ENCODE measurements at places on chromosomes 5 and 9. TPM values are rescaled to one million over a fixed set of nuclear protein-coding genes. Genes with fewer than 3 reads are reported as not detected.
A peak's percentile ranks its signal among the peaks of the same experiment; 100 is the strongest.

CCDC180 gene
- 0.03 TPM for total RNA-seq

DNA sequence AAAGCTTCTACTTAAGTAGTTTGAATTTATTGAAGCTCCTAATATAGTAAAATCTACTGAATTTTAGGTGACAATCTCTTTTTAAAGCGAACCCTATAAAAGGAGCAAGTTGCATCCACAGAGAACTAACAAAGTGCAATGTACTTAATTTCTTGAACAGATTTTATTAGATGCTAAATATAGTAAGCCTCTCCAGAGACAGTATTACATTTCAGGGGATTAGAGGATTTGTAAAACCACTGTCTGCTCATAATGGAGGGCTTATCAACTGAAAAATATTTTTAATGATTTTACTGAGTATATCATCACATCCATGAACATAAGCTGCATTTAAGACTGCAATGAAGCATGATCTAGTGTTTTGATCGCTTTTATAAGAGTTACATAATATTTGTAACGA is 230.0 kb upstream of the EFNA5 start:
- H3K27ac ChIP-seq: no peak overlapping the region
- H3K36me3 ChIP-seq: no peaks in the 10 kb centered on the region
- no peak overlapping the region for H3K4me3 ChIP-seq
- H3K27me3 ChIP-seq: no peaks in the 10 kb centered on the region
- no peak for DNase-seq

ADAMTSL1 gene
- 0.95 TPM for total RNA-seq

SREK1IP1 gene
- total RNA-seq: 7.4 TPM

- H3K27me3 ChIP-seq: no peaks in the 10 kb centered on the region
- H3K27ac ChIP-seq: peak overlapping the region; percentile 88
These were observed 38.4 kb downstream of the EBF1 start for GRCh38 chr5:159061179-159061796.

CER1 gene
- total RNA-seq: not detected

DNA sequence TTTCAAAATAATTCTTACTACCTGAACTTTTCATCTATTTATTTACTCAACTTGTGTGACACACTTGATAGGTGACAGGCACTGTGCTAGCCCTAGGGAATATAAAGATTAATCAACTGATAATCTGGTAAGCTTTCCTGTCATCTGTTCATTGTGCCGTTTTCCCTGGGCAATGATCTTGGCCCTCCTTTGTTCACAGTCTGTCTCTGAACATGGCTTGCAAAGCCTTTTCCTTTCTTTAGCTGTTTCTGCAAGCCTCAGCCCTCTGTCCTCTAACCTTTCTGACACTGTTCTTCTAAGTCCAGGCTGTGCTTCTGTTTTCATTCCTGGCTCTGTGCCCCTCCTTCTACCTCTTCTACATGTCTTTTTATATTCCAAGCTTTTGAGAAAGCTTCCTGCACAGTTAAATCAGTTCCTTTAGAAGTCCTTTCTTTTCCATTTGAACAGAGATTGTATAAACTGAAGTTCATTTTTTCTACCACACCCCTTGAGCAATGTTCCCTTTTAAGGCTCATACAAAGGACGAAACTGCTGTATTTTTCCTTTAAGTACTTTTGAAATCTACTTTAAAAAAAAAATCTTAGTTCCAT is 803.0 kb upstream of the ZNF608 start:
- no peak overlapping the region for H3K27ac ChIP-seq
- H3K4me1 ChIP-seq: peaks cover 16% of the 10 kb centered on the region
- H3K4me3 ChIP-seq: no peak overlapping the region
- H3K27me3 ChIP-seq: no peaks in the 10 kb centered on the region

TSSK1B gene
- total RNA-seq: 0.13 TPM

LCN10 gene
- not detected for total RNA-seq

SEMA4D gene
- total RNA-seq: 0.03 TPM

DNA sequence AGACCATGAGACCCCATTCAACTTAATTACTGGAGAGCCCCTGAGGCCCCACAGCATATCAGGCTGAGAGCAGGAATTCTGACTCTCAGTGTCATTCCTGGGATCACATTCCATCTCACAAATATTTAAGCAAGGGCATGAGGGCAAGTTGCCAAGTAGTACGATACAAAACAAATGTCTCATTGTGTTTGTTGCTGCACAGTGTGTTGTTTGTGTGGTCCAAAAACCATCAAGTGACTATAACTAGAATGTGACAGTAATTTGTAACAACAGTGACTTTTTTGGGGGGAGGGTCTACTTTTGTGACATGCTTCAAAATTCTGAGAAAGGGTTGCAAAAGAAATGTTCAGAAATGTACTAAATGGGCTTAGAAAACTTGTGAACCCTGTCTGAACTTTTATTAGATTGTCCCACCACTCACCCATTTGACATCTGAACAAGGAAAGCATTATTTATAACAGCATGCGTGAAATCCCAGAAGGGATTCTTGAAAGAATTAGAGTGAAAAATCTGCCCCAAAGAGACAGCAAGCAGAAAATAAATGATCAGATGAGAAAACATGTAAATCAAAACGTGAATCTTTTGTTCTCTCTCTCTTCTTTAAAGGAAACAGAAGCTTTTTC is 347.0 kb downstream of the NTRK2 start:
- no peaks in the 10 kb centered on the region for H3K27me3 ChIP-seq
- no peak overlapping the region for H3K4me3 ChIP-seq
- no peaks in the 10 kb centered on the region for H3K4me1 ChIP-seq

DNA sequence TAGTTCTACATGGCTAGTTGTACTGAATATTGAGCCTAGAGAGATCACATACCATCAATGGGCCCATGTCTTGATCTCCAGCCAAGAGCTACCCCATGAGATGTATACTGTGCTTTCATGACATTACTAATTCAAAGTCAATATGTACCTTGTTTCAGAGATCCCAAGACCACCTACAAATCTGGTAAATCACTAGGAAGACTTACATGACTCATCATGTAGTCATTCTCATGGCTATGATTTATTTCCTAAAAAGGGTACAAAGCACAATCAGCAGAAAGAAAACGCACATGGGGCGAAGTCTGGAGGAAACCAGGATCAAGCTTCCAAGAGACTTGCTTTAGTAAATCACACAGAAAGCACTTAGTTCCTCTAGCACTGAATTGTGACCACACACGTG is 103.0 kb downstream of the PCSK5 start:
- no peaks in the 10 kb centered on the region for H3K27me3 ChIP-seq
- H3K27ac ChIP-seq: peak overlapping the region; percentile 67
- no peaks in the 10 kb centered on the region for H3K36me3 ChIP-seq
- H3K4me1 ChIP-seq: peaks cover 36% of the 10 kb centered on the region
- no peak overlapping the region for H3K4me3 ChIP-seq
- DNase-seq: peak; percentile 91

SPINK13 gene
- total RNA-seq: not detected

CYLC2 gene
- total RNA-seq: not detected

CATSPER3 gene
- 0.08 TPM for total RNA-seq

GRCh38 chr9:104961238-104961637 is 33.3 kb upstream of the ABCA1 start:
- no peak for DNase-seq
- no peaks in the 10 kb centered on the region for H3K36me3 ChIP-seq
- no peaks in the 10 kb centered on the region for H3K27me3 ChIP-seq
- H3K27ac ChIP-seq: no peak overlapping the region
- H3K4me1 ChIP-seq: 0 out of 2 replicates have a peak, but pooled peaks cover 4% of the 10 kb centered on the region
- H3K4me3 ChIP-seq: no peak overlapping the region

- no peak overlapping the region for H3K27ac ChIP-seq
- H3K27me3 ChIP-seq: no peaks in the 10 kb centered on the region
- H3K36me3 ChIP-seq: no peaks in the 10 kb centered on the region
- DNase-seq: no peak
These were observed 19.8 kb downstream of the BRINP1 start for GRCh38 chr9:119349351-119349825.
